ENCODE measurements at places on chromosomes 7 and 10.

GRCh38 chr7:139422126-139422525 is 61.3 kb downstream of the KLRG2 start:
- no peak for DNase-seq

DNA sequence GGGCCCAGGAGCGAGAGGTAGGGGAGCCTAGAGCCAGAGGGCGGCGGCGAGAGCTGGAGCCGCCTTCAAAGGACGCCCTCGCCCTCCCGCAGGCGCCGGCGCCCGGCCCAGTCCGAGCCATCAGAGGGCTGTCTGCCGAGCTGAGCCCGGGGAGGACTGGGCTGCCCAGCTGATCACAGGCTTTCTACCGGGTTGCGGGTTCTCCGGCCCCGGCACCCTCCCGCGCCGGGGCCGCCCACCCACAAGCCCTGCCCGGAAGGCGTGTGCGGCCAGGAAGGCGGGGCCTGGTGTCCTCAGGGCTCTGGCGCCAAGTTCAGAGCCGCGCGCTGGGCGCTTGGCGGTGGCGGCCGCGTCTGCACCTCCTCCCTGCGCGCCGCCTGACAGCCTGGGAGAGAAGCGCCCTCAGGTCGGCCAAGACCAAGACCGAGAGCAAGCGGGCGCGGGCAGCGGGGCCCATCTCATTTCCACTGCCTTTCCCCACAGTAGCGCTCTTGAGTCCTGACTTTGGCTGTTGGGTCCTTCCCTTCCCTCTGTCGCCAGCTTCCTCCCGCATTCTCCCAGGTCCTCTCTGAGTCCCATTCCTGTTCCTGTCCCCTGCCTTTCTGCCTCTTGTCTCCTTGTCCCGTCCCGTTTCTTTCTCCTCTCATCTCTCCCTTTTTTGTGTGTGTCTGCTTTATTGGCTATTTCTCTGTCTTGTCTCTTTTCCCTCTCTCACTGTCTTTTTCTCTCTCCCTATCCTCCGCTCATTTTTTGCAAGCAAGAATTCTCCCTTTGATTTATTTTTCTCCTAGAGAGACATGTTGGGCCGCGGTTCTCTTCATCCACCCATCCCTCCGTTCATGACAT is 60.6 kb upstream of the MSMB start:
- DNase-seq, result peak; percentile 54

GRCh38 chr7:4556868-4557793 is 125.0 kb upstream of the FOXK1 start:
- no peak for DNase-seq

- DNase-seq, result no peak
These were observed 2.2 kb downstream of the CDC123 start for GRCh38 chr10:12198156-12198555.

- DNase-seq, result no peak
These were observed 12.8 kb upstream of the ARID5B start for GRCh38 chr10:61888744-61889143.

GRCh38 chr7:867001-867405 is 9.4 kb upstream of the GET4 start:
- DNase-seq, result no peak

DNA sequence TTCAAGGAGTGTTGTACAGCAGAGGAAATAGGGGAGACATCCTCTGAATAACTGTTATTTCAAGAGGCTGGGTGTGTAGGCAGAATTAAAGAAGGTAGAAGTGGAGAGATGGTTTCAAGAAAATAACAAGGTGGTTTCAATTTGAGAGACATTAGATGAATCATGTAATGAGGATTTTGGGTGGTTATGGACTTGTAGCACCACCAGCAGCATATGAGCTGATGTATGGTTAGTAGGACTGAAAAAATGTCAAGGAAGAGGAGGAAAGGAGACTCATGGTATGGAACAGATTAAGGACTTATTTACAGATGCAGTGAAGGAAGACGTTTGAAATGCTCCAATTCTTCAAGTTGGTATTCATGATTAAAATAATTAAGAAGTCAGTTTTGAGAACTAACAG is 166.2 kb downstream of the EXOC4 start:
- DNase-seq, result no peak

GRCh38 chr10:5692461-5693358 is 8.1 kb downstream of the TASOR2 start:
- DNase-seq, result peak; percentile 76

- no peak for DNase-seq
These were observed 52.3 kb downstream of the FOXP2 start for GRCh38 chr7:114466917-114467316.

- no peak for DNase-seq
These were observed 18.6 kb downstream of the C7orf33 start for GRCh38 chr7:148609045-148609725.

DNA sequence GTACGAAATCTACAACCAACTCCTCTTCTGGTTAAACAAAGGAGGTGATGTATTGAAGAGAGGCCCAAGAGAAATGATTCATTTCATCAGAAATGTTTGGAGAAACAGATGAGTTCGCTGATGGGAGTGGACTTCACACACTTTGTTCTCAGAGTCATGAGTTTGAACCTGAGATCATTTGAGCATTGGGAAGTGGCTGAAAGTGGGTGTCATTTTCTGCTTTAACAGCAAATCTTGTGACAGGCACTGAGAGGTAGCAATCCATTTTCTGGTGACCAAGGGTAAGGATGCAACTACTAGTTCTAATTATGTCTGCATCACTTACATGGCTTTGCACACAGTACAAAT is 51.4 kb downstream of the RBM20 start:
- DNase-seq, result no peak

- peak; percentile 73 for DNase-seq
These were observed 13.6 kb downstream of the PRXL2A start for GRCh38 chr10:80421707-80422536.

DNA sequence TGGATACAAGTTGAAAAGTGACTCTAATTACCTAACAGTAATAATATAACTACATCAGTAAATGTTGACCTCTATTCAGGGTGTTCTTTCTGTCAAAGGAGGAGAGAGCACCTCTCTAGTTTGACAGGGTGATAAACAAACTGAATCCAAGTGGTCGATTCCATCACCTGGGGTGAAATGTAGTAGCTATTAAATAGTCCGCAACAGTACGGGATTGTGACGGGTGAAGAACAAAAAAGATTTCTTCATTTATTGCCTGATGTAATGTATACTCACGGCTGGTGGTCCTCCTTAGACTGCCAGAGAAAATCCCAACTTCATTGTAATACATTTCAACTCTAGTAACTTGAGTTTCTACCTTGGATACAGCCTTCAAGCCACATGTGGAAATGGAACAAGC is 292.5 kb upstream of the CELF2 start:
- DNase-seq, result no peak

- peak; percentile 4 for DNase-seq
These were observed 6.4 kb downstream of the NOBOX start for GRCh38 chr7:144397086-144397485.

DNA sequence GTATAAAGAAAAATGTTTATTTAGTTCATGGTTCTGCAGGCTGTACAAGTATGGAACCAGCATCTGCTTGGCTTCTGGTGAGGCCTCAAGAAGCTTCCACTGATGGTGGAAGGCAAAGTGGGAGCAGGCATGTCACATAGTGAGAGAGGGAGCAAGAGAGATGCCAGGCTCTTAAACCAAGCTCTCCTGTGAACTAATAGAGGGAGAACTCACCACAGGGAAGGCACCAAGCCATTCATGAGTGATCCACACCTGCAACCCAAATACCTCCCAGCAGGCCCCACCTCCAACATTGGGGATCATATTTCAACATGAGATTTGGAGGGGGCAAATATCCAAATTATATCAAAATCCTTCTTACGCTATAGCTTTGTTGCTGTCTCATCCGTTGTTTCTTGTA is 113.1 kb downstream of the CPED1 start:
- no peak for DNase-seq

DNA sequence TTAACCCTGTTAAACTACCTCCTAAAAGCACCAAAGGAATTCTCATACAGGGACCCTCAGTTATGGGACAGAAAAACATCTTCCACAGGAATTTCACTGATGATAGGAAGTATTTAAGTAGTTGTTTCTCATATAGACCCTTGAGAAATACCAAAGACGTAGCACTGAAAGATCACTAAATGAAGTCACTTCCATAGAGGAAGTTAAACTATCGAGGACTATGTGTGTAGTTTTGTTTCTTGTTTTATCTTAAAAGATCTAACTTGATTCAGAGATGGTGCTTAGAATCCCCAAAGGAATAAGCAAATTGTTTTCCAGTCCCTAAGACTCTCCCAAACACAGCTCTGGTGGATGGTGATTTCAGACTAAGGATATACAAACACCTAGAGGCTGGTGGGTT is 94.8 kb upstream of the AFAP1L2 start:
- no peak for DNase-seq
